ENCODE measurements at places on chromosomes 12 and 14.

DNA sequence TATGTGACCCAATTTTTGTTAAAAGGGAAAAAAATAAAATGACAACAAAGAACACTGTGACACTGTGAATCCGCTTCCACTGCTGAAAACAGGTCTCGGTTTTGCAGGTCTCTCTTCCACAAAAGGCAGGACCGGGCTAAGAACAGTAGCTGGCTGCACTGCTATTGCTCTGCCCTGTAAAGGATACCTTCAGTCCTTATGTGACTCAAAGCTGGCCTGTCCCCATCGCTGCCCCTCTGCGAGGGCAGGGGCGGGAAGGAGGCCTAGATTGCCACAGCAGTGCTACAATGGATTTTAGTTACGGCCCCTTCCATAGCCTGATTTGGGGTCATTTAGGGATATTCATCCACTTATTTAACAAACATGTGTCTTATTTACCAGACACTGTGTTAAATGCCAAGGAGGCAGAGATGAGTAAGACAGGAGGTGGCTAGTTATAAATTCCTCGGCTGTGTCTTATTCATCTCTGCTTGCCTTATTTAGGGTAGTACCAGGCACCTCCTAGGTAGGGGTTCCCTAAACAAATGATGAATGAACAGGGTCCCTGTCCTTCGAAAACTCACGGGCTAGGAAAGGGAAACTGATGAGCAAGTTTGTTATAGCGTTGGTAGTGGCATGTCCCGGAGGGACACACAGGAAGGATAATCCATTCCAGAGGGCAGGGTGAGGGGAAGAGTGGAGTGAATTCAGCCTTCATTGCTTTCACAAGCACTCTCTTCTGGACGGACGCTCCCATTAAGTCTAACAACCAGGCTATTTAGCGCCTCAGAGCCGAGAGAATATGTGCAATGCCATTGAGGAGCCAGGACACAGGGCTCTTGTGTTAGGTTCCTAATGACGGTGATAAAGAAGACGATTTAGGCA is 73.3 kb downstream of the EID3 start:
- no peak overlapping the region for H3K4me3 ChIP-seq
- no peaks in the 10 kb centered on the region for H3K27me3 ChIP-seq
- peak; percentile 34 for DNase-seq
- H3K36me3 ChIP-seq: no peaks in the 10 kb centered on the region

DNA sequence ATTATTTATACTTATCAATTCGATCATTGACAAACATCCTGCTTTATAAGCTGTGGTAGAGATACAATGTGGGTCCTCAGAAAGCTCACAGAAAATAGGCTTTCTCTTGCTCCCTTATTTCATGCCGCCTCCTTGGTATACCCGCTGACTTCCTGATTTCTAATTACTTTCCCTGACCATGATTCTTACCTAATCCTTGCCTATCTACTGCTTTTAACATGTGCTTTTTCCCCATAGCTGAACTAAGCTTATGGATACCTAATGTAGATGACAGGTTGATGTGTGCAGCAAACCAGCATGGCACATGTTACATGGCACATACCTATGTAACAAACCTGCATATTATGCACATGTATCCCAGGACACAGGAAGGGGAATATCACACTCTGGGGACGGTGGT is 65.1 kb downstream of the ITPR2 start:
- no peak overlapping the region for H3K27ac ChIP-seq
- no peak for DNase-seq
- H3K4me3 ChIP-seq: no peak overlapping the region
- peaks cover 4% of the 10 kb centered on the region for H3K4me1 ChIP-seq

GRCh38 chr14:74569806-74570591 is 42.0 kb downstream of the LTBP2 start:
- no peak overlapping the region for H3K4me3 ChIP-seq
- peak overlapping the region; percentile 97 for H3K27ac ChIP-seq
- peaks cover 51% of the 10 kb centered on the region for H3K4me1 ChIP-seq
- DNase-seq: no peak

- no peaks in the 10 kb centered on the region for H3K36me3 ChIP-seq
- H3K4me3 ChIP-seq: no peak overlapping the region
- no peak overlapping the region for H3K27ac ChIP-seq
- DNase-seq: peak; percentile 3
- peaks cover 7% of the 10 kb centered on the region for H3K4me1 ChIP-seq
- no peaks in the 10 kb centered on the region for H3K27me3 ChIP-seq
Observed at GRCh38 chr12:13376610-13377373, 180.3 kb downstream of the EMP1 start.

DNA sequence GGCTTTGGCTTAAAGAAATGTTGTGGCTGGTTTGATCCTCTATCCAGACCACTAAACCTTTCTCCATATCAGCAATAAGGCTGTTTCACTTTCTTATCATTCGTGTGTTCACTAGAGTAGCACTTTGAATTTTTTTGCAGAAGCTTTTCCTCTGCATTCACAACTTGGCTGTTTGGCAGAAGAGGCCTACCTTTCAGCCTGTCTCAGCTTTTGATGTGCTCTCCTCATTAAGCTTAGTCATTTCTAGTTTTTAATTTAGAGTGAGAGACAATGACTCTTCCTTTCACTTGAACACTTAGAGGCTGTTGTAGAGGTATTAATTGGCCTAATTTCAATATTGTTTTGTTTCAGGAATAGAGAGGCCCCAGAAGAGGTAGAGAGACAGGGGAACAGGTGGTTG is 13.8 kb downstream of the KCNMB4 start:
- H3K27ac ChIP-seq: no peak overlapping the region
- peaks cover 3% of the 10 kb centered on the region for H3K4me1 ChIP-seq
- no peaks in the 10 kb centered on the region for H3K36me3 ChIP-seq
- DNase-seq: no peak
- no peaks in the 10 kb centered on the region for H3K27me3 ChIP-seq
- H3K4me3 ChIP-seq: no peak overlapping the region

DNA sequence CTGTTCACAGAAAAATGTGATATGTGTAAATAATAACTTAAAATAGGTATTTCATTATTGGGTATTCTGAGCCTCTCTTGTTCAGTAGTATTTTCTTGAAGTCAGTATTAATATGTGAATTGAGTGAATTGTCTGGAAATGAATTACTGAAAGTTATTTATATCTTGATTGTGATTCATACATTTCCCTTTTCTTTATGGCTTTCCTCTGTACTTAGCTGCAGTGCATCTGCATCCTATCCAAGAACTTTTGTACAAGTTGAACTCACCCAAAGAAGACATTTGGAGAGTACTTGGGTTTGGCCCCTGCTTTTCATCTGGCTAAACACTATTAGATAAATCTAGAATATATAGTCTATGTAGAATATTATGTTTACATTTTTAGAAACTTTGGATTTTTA is 326.0 kb downstream of the RAD51B start:
- H3K4me1 ChIP-seq: peaks cover 64% of the 10 kb centered on the region
- H3K36me3 ChIP-seq: 0 out of 2 replicates have a peak, but pooled peaks cover 2% of the 10 kb centered on the region
- no peak for DNase-seq
- H3K27me3 ChIP-seq: no peaks in the 10 kb centered on the region
- no peak overlapping the region for H3K4me3 ChIP-seq

- no peak overlapping the region for H3K4me3 ChIP-seq
- no peaks in the 10 kb centered on the region for H3K36me3 ChIP-seq
- peaks cover 19% of the 10 kb centered on the region for H3K4me1 ChIP-seq
- H3K27me3 ChIP-seq: no peaks in the 10 kb centered on the region
- no peak for DNase-seq
- H3K27ac ChIP-seq: peak overlapping the region; percentile 64
Observed at GRCh38 chr14:53501361-53502211, 348.5 kb upstream of the DDHD1 start.

DNA sequence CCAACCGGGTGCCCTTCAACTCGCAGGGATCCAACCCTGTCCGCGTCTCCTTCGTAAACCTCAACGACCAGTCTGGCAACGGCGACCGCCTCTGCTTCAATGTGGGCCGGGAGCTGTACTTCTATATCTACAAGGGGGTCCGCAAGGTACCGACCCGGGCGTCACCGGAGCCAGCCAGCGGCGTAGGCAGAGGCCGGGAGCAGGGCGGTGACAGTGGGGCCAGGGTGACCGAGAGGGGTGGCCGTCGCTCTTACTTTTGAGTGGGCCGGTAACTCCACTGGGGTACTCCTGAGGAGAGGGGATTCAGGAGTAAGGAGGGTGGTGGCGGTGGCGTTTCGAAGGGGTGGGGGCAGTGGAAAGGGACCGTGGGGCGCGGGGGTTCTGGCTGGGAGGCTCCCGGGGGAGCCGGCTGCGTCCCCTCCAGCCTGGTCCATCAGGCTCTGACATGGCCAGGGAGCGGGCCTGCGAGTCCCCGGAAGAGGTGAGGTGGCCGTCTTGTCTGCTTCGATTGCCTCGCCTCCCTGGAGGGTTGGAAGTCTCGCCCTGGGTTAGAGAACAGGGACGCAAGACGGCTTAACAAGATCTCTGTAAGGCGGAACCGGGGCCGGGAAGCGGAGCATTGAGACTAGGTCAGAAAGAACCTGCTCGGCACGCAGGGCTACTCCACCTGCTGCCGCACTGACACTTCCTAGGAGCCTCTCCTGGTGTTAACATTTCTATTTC is 491 bp downstream of the WDR20 start:
- H3K27ac ChIP-seq: peak overlapping the region; percentile 67
- H3K4me1 ChIP-seq: no peaks in the 10 kb centered on the region
- DNase-seq: peak; percentile 47
- H3K36me3 ChIP-seq: peaks cover 6% of the 10 kb centered on the region
- H3K27me3 ChIP-seq: no peaks in the 10 kb centered on the region

DNA sequence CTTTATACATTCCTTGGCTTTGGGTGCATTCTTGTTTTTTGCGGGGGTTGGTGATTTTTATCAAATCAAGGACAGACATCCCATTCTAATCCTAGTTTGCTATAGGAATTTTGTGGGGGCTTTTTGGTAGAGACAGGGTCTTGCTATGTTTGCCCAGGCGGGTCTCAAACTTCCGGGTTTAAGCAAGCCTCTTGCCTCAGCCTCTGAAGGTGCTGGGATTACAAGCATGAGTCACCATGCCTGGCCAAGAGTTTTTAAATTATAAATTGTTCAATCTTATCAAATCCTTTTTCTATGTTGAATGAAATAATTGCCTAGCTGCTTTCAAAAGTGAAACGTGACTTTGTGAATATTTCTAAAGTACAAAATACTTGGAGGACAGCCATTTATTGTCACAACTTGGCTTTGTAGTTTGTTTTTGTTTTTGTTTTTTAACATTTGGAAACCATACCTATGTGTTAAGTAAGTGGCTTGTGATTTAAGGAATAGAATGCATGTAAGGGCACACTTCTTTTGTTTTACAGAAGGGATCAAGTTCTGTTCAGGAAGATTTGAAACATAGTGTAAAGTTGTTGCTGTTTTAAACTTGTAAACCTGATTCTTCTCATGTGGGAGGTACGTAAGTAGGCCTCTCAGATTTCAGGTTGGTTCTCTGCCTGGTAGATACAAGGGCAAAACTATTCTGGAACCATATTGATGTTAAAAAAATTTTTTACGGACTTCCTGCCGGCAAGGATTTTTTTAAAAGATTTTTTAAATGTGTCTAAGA is 13.4 kb downstream of the MARK3 start:
- H3K27me3 ChIP-seq: no peaks in the 10 kb centered on the region
- peaks cover 55% of the 10 kb centered on the region for H3K4me1 ChIP-seq
- no peak overlapping the region for H3K4me3 ChIP-seq
- H3K27ac ChIP-seq: no peak overlapping the region

DNA sequence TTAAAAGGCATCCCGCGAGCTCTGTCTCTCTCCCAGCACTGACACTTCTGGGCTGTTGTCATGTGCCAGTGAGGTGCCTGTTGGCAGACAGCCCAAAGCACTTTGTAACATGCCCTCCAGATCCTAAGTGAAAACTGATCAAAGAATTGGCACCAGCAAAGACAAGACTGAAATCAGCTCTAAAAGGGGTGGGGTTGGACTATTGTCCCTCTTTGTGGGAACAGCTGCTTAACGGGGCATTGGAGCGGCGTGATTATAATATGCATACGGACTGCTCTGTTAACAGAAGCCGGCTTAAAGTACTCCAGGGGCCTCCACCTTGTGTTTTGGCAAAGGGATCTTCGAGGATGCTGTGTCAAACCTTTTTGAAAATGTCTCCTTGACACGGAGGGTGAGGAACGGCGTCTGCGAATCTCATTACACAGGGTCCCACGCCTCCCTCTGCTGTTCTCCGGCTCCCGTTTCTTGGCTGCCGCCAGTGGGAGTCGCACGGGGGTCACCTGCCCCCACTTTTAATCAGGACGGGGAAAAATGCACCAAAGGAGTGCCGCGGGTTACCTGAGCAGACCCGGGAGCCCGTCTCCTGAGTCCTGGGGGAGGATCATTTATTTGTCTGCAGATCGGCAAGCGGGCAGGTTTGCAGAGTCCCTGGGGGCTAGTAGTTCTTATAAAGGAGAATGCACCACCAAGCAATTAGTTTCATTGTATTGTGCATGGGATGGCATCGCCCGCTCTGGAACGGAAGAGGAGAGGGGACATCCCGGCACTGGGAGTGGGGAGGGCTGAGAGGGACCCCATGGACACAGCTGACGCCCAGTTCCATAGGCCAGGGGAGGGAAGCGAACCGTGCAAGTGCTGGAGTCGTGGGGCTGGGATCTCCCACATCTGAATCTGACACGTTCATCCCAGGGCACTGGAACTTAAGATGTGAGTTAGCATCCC is 44.3 kb downstream of the SPRING1 start:
- no peak overlapping the region for H3K4me3 ChIP-seq
- H3K27ac ChIP-seq: no peak overlapping the region
- no peaks in the 10 kb centered on the region for H3K36me3 ChIP-seq
- DNase-seq: no peak

DNA sequence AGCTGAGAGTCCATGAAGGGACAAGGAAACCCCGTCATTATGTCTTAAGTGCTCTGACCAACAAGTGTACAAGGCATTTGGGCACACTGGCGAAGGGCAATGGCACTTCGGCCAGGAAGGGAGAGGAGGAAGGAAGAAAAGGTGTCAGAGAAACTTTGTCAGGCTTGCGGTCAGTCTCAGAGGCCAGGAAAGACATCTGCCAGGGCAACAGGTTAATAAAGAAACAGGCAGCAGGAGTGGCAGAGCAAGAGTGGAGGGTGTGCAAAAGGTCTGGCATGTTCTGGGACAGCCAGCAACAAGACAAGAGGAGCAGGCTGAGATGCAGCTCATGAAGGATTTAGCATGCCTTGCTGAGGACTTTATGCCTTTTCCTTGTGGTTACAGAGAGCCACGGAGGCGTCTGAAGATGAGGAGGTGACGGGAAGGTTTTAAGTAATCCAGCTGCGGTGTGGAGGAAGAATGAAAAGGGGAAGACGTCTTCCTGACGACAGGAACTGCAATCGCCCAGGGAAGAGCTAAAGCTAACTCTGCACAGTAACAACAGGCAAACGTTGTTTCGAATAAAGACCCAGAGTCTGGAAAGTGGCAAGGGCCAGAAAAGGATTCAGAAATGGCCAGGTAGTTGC is 13.1 kb downstream of the APPL2 start:
- H3K4me1 ChIP-seq: peaks cover 50% of the 10 kb centered on the region
- H3K27me3 ChIP-seq: no peaks in the 10 kb centered on the region
- peaks cover 100% of the 10 kb centered on the region for H3K36me3 ChIP-seq
- no peak overlapping the region for H3K4me3 ChIP-seq
- H3K27ac ChIP-seq: no peak overlapping the region

GRCh38 chr14:87688524-87688923 is 304.5 kb downstream of the GALC start:
- H3K4me1 ChIP-seq: no peaks in the 10 kb centered on the region
- no peak for DNase-seq
- no peaks in the 10 kb centered on the region for H3K27me3 ChIP-seq
- H3K27ac ChIP-seq: no peak overlapping the region
- H3K4me3 ChIP-seq: no peak overlapping the region
- H3K36me3 ChIP-seq: no peaks in the 10 kb centered on the region

- no peak overlapping the region for H3K4me3 ChIP-seq
- H3K27me3 ChIP-seq: no peaks in the 10 kb centered on the region
- no peak overlapping the region for H3K27ac ChIP-seq
- no peaks in the 10 kb centered on the region for H3K4me1 ChIP-seq
- no peak for DNase-seq
- H3K36me3 ChIP-seq: no peaks in the 10 kb centered on the region
Observed at GRCh38 chr12:82408844-82409243, 50.5 kb downstream of the METTL25 start.

GRCh38 chr12:1494856-1495255 is 99.5 kb downstream of the FBXL14 start:
- H3K4me3 ChIP-seq: no peak overlapping the region
- no peaks in the 10 kb centered on the region for H3K27me3 ChIP-seq
- DNase-seq: no peak

All from SJSA1 (cell line).